ENCODE measurements at places on chromosomes 3 and 15. TPM values are rescaled to one million over a fixed set of nuclear protein-coding genes. Genes with fewer than 3 reads are reported as not detected.

DNA sequence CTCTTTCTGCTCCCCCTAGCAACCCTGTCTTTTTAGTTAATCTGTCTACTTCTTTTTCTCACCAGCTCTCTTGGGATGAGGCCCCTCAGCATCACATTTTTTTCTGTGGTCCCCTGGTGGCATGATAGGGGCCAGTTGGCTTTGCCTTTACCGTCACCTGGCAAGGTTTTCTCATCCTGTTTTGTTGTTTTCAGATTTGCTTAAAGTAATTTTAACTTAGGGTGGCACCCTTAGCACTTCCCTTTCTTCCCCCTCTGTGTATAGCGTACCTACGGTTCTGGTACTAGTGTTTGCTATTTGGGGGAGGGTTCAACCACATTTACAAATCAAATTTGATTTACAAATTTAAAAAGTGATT lies 35.6 kb downstream of the PDCD6IP start:
- H3K36me3 ChIP-seq, result peaks cover 3% of the 10 kb centered on the region
- H3K27ac ChIP-seq, result no peak overlapping the region
- DNase-seq, result no peak
- H3K27me3 ChIP-seq, result no peaks in the 10 kb centered on the region
- H3K4me3 ChIP-seq, result no peak overlapping the region
- H3K4me1 ChIP-seq, result peaks cover 11% of the 10 kb centered on the region

DNA sequence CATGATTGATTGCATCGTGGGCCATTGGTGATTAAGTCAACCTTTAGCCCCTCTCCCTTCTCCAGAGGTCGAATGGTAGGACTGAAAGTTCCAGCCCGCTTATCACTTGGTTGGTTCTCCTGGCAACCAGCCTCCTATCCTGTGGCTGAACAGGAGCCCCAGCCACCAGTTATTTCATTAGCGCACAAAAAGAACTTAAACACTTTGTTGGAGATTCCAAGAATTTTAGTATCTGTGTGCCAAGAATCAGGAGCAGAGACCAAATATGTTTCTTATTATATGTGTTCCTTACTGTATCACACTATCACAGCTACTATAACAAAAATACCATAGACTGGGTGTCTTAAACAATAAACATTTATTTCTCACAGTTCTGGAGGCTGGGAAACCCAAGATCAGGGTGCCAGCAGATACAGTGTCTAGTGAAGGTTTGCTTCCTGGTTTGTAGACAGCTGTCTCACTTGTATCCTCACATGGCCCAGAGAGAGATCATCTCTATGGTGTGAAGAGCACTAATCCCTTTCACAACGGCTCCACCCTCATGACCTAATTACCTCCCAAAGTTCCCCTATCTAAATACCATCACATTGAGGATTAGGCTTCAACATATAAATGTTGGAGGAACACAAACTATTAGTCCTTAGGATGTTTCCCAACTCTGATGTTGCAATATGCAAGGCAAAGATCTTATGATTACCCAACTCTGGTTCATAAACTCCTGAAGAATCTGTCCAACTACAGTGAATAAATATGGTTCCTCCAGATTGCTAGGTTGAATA lies 30.5 kb upstream of the APH1B start:
- no peaks in the 10 kb centered on the region for H3K27me3 ChIP-seq
- H3K4me1 ChIP-seq, result peaks cover 26% of the 10 kb centered on the region
- H3K27ac ChIP-seq, result no peak overlapping the region
- peaks cover 36% of the 10 kb centered on the region for H3K36me3 ChIP-seq

Gene MESP2
- total RNA-seq, result not detected

Gene RBP2
- not detected for total RNA-seq

DNA sequence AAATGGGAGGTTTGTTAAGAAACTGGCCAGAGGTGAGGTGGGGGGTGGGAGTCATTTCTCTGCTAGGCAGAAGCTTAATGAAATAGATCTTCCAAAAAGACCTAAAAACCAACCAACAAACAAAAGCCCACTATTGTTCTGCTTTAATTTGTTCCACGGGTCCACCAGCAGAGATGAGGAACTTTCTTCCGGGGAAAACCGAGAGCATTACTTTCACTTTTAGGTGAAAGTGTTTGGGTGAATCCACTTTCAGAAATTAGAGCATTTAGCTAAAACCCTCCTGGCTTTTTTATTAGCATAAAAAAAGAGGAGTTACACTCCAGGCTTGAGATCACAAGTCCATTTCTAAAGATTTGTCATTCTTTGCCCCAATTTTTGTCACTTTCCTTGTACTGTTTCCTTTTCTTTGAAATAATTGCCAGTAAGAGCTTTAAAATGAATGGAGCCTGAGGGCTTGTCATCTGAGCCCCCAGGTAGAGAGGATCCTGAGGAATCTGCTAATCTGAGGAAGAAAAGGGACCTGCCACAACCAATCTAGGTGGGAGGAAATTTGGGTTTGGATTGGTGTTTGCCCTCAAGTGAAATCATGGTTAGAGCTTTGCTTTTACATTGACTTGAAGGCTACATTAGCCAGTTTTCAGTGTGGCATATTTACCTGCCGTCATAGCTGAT lies 667.6 kb downstream of the NAALADL2 start:
- DNase-seq, result no peak
- H3K27me3 ChIP-seq, result no peaks in the 10 kb centered on the region

- H3K27me3 ChIP-seq, result no peaks in the 10 kb centered on the region
- DNase-seq, result no peak
- H3K36me3 ChIP-seq, result no peaks in the 10 kb centered on the region
- no peaks in the 10 kb centered on the region for H3K4me1 ChIP-seq
- no peak overlapping the region for H3K4me3 ChIP-seq
- no peak overlapping the region for H3K27ac ChIP-seq
These were observed 856.2 kb downstream of the TUSC7 start for GRCh38 chr3:117565777-117566176.

- DNase-seq, result no peak
- no peaks in the 10 kb centered on the region for H3K36me3 ChIP-seq
- no peak overlapping the region for H3K4me3 ChIP-seq
- H3K27ac ChIP-seq, result no peak overlapping the region
- H3K27me3 ChIP-seq, result no peaks in the 10 kb centered on the region
These were observed 22.9 kb downstream of the CLSTN2 start for GRCh38 chr3:139957844-139958243.

Gene LTK
- 3.7 TPM for total RNA-seq

Gene CPLX3
- not detected for total RNA-seq

Gene SLC6A6
- total RNA-seq, result 51.8 TPM

DNA sequence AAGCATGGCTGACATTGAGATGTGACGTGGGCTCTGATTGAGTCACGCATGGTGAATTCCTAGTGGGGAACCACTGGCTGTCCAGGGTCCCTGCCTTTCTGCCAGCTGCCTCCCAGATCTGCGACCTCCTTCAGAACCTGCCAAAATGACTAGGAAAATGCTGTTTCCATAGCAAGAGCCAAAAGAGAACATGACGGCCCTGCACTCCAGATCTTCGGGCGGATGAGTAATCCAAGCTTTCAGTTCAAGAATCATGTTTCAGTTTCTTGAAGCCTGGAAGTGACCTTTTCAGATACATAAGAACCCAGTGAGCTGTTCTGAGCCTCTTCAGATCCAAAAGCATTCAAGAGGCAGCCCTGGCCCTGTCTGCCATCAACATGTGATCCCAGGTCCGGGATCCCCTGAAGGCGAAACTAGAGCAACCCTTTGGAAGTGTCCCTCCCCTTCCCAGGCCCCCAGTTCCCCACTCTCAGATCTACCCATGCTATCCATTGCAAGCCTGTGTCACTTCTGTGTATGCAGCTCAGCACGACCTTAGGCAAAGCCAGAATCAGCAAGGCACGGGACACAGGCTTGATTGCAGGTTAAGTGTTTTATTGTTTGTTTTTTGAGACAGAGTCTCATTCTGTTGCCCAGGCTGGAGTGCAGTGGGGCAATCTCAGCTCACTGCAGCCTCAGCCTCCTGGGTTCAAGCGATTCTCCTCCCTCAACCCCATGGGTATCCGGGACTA lies 19.7 kb downstream of the ANKRD63 start:
- H3K4me3 ChIP-seq, result no peak overlapping the region
- H3K27me3 ChIP-seq, result no peaks in the 10 kb centered on the region
- no peak overlapping the region for H3K27ac ChIP-seq
- DNase-seq, result no peak
- H3K4me1 ChIP-seq, result no peaks in the 10 kb centered on the region

- H3K4me1 ChIP-seq, result no peaks in the 10 kb centered on the region
- H3K27me3 ChIP-seq, result no peaks in the 10 kb centered on the region
- H3K4me3 ChIP-seq, result no peak overlapping the region
- no peak for DNase-seq
- no peaks in the 10 kb centered on the region for H3K36me3 ChIP-seq
These were observed 473.8 kb downstream of the TAFA4 start for GRCh38 chr3:68458581-68458980.

Gene CKMT1A
- total RNA-seq, result not detected

DNA sequence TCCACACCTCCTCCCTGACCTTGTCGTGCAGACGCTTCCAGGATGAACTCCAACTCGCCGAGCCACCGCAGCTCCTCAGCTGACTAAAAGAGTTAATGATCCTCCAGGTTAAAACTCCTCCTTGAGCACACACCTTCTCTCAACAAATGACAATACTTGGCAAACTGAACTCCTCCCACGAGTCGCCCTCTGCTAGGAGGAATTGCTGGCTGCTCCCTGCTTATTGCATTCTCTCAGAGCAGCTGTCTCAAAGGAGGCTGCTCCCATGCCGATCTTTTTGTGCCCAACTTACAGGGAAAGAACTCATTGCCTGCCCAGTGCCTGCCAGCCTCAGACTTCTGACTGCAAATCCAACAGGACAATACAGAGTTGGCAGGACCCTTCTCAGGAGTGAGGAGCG lies at the start of gene ATP13A4:
Gene ATP13A4 (minus strand): TSS at position 85 of the 400 bp plus-strand sequence. CDS start 96 bp downstream, outside the sequence.
- no peaks in the 10 kb centered on the region for H3K4me1 ChIP-seq
- no peak for DNase-seq
- no peaks in the 10 kb centered on the region for H3K36me3 ChIP-seq
- no peak within 1 kb of the TSS for H3K27ac ChIP-seq

Gene TRPM1
- total RNA-seq, result not detected

- no peaks in the 10 kb centered on the region for H3K4me1 ChIP-seq
- no peak overlapping the region for H3K27ac ChIP-seq
- no peaks in the 10 kb centered on the region for H3K36me3 ChIP-seq
These were observed 73.3 kb upstream of the PYGO1 start for GRCh38 chr15:55661428-55661827.

Gene ST8SIA2
- not detected for total RNA-seq

DNA sequence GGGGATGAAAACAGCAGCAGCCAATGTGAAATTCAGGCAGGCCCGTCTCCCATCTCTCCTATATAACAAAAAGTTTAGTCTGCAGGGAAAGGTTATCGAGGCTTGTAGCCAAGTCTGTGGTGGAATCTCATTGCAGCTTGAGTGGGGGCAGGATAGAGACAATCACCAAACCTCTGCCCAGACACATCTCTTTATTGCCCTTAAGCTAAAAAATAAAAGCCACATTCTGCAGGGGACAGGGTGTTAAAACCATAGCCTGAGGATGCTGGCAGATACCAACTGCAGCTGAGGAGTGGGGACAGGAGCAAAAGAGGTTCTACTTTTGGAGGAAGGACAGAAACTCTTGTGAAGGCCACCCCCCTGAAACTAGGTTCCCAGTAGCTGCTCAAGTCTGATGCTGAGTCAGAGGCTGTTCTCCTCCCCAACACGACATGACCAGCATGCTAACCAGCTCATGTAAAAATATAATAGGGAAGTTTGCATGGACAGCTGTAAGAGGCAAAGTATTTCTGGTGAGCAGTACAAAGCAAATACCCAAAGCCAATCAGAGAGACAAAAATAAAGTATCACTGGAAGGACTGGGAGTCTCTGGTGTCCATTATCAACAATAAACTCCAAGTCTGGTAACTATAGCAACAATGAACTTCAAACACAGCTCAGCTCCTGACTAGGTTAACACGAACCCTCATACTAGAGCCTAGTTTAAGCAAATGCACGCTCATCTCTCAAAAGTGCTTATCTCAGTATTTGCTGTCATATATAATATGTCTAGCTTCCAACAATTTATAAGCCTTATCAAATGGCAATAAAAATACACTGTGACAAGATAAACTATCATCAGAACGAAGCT lies 362.2 kb upstream of the SLCO3A1 start:
- DNase-seq, result no peak
- H3K27ac ChIP-seq, result no peak overlapping the region
- H3K4me1 ChIP-seq, result peaks cover 6% of the 10 kb centered on the region
- no peaks in the 10 kb centered on the region for H3K36me3 ChIP-seq

DNA sequence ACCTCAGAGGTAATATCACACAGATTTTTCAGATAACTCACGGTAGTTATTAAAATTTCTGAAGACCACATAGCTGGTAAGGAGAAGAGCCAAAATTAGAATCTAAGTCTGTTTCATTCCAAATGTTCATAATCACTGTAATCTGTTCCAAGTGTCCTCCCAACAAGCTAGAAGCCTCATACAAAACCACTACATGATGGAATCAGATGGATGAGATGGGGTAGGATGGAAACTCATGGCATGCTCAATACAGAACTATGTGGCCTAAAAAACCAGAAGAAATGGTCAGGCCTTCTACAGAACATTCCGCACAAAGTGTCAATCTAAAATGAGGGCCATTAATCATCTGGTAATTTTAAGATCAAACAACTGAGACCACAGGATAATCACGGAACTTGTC lies 91.8 kb downstream of the THBS1 start:
- DNase-seq, result no peak
- no peaks in the 10 kb centered on the region for H3K36me3 ChIP-seq
- no peak overlapping the region for H3K27ac ChIP-seq
- no peaks in the 10 kb centered on the region for H3K4me1 ChIP-seq
- no peaks in the 10 kb centered on the region for H3K27me3 ChIP-seq

- peaks cover 4% of the 10 kb centered on the region for H3K27me3 ChIP-seq
- H3K4me1 ChIP-seq, result no peaks in the 10 kb centered on the region
- no peak for DNase-seq
- no peak overlapping the region for H3K4me3 ChIP-seq
- H3K27ac ChIP-seq, result no peak overlapping the region
- H3K36me3 ChIP-seq, result no peaks in the 10 kb centered on the region
These were observed 87.1 kb downstream of the SCN11A start for GRCh38 chr3:38964646-38965045.

- H3K36me3 ChIP-seq, result no peaks in the 10 kb centered on the region
- H3K4me3 ChIP-seq, result no peak overlapping the region
- H3K27ac ChIP-seq, result no peak overlapping the region
- DNase-seq, result no peak
- no peaks in the 10 kb centered on the region for H3K27me3 ChIP-seq
These were observed 8.0 kb downstream of the CEP152 start for GRCh38 chr15:48802867-48803266.
